D341Med (cell line): ENCODE measurements at places on chromosomes 4 and X.
A peak's percentile ranks its signal among the peaks of the same experiment; 100 is the strongest.

GRCh38 chrX:153948002-153948466 lies 3.6 kb upstream of the RENBP start:
- no peak for DNase-seq

GRCh38 chrX:153576961-153577360 lies 22.0 kb downstream of the CCNQ start:
- DNase-seq: peak; percentile 48

- DNase-seq: no peak
Observed at GRCh38 chrX:155334486-155335336, at the start of gene CLIC2. Gene CLIC2 (minus strand): TSS chrX:155334614. CDS start chrX:155334427, 187 bp downstream.

- DNase-seq: no peak
Observed at GRCh38 chrX:13432414-13433297, 112.8 kb upstream of the ATXN3L start.

DNA sequence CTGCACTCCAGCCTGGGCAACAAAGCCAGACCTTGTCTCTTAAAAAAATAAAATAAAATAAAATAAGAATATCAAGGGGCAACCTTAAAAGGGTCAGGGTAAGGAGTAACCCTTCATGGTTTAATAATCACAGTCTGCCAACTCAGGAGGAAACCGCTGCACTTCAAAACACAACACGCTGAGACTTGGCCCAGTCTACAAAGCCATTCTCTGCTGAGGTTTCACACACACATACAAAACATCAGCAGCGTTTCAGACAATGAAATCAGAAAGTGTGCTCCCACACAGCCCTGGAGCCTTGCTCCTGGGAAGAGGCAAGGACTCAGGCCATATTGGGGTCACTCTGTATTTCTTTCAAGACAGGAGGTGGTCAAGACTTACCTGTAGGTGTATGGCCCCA lies 18.3 kb downstream of the SCARB2 start:
- DNase-seq: no peak
